ENCODE measurements at places on chromosomes 2 and 18.

DNA sequence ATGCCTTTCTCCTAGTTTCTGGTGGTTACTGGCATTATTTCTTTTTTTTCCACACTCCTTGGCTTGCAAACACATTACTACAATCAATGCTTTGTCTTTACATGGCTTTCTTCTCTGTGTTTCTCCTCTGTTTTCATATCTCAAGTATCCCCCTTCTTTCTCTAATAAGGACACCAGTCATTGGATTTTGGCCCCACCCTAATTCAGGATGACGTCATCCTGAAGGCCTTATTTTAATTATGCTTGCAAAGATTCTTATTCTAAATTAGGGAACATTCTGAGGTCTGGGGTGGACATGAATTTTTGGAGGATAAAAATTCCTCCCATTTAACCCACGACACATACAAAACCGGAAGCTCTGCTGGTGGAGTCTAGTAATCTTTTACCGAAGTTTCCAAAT is 1556.6 kb downstream of the DPP10 start:
- no peak overlapping the region for H3K4me3 ChIP-seq
- no peaks in the 10 kb centered on the region for H3K27me3 ChIP-seq
- H3K27ac ChIP-seq: no peak overlapping the region
- no peak for DNase-seq

DNA sequence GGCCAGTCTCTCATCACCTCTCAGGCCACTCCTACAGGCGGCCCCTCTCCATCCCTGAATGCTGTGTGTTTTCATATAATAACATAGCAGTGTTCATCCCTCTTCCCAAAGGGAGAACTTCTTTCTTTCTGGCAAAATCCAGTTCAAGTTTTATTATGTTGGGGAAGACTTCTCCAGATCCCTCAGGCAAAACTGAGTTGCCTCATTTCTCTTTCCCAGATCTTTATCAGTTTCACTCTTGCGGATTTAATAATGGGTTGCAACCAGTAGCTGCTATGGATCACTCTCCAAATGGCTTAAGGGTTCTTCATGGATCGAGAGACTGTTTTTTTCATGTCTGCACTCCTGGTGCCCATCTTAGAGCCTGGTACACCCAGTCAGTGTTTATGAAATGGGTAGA is 129.9 kb downstream of the FHOD3 start:
- H3K27ac ChIP-seq: no peak overlapping the region
- no peak for DNase-seq
- no peaks in the 10 kb centered on the region for H3K27me3 ChIP-seq
- H3K36me3 ChIP-seq: no peaks in the 10 kb centered on the region

DNA sequence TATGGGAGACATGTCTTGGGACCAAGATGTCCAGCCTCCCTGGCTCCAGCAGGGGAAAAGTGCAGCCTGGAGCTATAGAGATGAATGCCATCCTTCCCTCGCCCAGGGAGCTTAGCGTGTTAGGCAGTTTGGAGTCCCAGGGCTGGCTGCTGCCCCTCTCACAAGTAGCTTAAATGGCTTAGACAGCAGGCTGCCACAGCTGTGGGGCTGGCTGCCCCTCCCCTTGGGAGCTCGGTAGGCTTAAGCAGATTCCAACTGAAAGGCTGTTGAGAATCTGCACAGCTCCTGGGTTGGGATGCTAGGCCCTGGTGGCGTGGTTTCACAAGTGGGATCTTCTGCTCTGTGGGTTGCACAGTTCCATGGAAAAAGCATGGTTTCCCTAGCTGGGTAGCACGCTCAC is 940.5 kb upstream of the DDX18 start:
- DNase-seq: no peak
- no peak overlapping the region for H3K4me3 ChIP-seq
- no peaks in the 10 kb centered on the region for H3K4me1 ChIP-seq

- no peak overlapping the region for H3K27ac ChIP-seq
- DNase-seq: peak; percentile 67
- peaks cover 39% of the 10 kb centered on the region for H3K27me3 ChIP-seq
- no peak overlapping the region for H3K4me3 ChIP-seq
- H3K36me3 ChIP-seq: no peaks in the 10 kb centered on the region
Observed at GRCh38 chr2:29920130-29920577, 1.2 kb downstream of the ALK start.

DNA sequence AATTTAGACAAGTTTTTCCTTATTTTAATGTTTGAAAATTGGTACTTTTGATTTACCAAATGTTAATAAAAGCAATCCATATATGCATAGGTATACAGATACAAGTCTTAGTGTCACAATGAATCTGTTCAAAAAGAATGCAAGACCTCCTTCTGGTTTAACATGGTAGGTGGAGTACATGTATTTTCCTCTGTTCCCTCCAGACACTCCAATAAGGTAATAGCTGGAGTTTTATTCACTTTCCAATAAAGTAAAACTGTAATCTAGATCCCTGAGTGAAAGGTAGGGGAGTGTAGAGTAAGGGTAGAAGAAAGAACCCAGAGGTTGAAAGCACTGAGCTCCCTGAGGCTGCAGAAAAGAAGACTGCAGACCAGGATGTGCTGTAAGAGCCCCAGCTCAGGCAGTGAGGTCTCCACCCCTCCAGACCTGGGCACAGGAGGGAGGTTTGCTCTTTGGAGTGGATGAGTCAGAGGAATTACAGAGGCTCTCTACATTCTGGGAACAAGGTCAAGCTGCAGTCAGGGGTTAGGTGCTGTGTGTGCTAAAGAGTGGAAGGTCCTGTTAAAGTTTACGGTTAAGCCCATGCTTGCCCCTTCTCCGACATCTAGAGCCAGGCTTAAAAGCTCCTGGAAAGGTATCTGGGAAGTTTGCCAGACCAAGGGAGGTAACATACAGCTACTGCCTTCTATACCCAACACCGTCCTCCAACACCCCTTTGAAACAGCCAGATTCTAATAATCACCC is 27.6 kb upstream of the STAT1 start:
- H3K36me3 ChIP-seq: peaks cover 34% of the 10 kb centered on the region
- H3K27me3 ChIP-seq: no peaks in the 10 kb centered on the region
- H3K4me3 ChIP-seq: no peak overlapping the region
- H3K4me1 ChIP-seq: no peaks in the 10 kb centered on the region

DNA sequence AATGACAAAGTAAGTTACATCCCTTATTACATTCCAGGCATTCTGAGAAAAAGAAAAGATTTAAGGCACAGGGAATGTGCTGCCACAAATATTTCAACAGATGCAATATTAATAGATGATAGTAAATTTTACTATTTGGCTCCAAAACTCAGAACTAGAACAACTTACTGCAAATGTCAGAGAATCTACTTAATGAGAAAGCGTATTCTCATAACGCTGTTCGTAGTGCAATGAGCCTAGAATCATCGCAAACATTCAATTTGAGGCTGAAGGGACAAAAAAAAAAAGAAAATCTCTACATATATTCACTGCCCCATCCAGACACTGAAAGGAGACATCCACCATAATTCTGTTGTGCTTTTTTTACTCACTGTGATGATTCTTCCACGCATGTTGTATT is 272.1 kb upstream of the DOK6 start:
- no peaks in the 10 kb centered on the region for H3K27me3 ChIP-seq
- no peak overlapping the region for H3K27ac ChIP-seq
- no peaks in the 10 kb centered on the region for H3K36me3 ChIP-seq
- no peak overlapping the region for H3K4me3 ChIP-seq
- no peak for DNase-seq

DNA sequence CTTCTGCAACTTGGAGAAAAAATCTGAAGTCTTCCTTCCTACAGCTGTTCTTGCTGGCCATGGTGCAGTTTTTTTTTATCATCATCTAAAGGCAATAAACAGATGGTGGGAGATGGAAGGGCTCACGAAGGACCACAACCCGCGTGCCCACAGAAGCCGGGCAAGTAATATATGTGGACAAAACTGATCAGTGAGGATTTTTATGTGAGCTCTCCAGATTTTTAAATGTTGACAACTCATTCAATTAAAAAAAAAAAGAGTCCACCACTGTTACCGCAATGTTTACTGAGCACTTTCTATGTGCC is 55.9 kb upstream of the CREB1 start:
- no peak overlapping the region for H3K4me3 ChIP-seq
- DNase-seq: no peak
- H3K4me1 ChIP-seq: peaks cover under 1% of the 10 kb centered on the region
- H3K27ac ChIP-seq: no peak overlapping the region
- H3K36me3 ChIP-seq: no peaks in the 10 kb centered on the region

DNA sequence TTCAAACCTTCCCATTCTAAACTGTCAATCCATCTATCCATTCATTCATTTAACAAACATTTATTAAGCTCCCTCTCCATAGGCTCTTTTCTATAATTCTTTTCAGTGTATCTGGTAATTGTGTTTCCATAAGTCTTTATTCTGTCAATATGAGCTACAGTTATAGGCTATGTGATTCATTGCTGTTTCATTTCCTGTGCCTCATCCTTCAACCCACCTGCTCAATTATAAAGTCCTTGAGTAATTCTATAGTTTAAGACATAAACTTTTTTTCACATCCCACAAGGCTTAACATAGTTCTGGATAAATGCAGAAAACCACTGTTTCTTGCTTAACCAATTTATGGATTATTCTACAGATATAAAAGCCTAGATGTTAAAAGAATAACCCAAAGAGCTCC is 84.2 kb upstream of the PIK3C3 start:
- H3K4me1 ChIP-seq: no peaks in the 10 kb centered on the region
- H3K27me3 ChIP-seq: no peaks in the 10 kb centered on the region
- H3K36me3 ChIP-seq: no peaks in the 10 kb centered on the region
- no peak overlapping the region for H3K27ac ChIP-seq

DNA sequence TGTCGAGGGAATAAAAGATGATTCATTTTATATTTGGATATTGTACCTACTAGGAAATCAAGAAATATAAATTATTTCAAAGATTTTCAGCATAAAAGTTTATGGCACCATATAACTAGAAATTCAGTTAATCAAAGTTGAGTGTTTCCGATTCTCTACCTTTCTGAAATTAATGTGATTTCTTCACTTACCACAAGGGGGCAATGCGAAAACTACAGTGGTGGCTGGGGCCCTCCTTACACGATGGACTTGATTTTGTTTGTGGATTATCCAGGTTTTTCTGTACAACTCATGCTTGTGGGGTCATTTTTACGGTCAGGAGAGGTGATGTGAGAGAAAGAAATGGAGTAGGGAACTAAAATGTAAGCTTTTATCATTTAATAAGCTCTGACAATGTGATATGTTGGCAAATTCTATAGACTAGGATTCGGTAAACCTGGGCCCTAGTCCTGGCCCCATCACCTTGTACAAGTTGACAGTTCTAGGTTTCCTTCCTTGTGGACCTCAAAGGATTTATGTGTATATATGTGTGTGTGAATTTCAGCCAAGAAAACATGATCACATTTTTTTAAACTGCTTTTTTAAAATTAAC is 47.6 kb downstream of the G6PC2 start:
- H3K36me3 ChIP-seq: no peaks in the 10 kb centered on the region
- no peaks in the 10 kb centered on the region for H3K27me3 ChIP-seq
- DNase-seq: no peak
- no peak overlapping the region for H3K27ac ChIP-seq
- no peaks in the 10 kb centered on the region for H3K4me1 ChIP-seq

DNA sequence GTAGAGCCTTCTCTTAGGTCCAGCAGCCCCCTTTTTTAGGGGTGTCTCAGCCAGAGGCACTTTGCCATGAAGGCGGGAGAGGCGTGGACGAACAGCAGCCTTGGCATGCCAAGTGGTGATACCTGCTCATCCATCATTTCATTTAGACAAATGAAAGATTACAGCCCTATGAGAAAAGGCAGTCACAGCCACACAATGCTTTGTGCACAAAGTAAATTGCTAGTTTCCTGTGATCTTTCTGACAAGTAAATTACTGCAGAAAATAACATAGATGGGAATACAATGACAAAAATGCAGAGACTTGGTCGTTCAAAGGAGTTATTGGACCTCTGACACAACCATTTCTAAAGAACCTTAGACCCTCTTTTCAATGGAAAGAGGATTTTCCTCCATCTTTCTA is 94.9 kb downstream of the RND3 start:
- DNase-seq: no peak
- H3K27ac ChIP-seq: no peak overlapping the region
- no peak overlapping the region for H3K4me3 ChIP-seq
- no peaks in the 10 kb centered on the region for H3K36me3 ChIP-seq

DNA sequence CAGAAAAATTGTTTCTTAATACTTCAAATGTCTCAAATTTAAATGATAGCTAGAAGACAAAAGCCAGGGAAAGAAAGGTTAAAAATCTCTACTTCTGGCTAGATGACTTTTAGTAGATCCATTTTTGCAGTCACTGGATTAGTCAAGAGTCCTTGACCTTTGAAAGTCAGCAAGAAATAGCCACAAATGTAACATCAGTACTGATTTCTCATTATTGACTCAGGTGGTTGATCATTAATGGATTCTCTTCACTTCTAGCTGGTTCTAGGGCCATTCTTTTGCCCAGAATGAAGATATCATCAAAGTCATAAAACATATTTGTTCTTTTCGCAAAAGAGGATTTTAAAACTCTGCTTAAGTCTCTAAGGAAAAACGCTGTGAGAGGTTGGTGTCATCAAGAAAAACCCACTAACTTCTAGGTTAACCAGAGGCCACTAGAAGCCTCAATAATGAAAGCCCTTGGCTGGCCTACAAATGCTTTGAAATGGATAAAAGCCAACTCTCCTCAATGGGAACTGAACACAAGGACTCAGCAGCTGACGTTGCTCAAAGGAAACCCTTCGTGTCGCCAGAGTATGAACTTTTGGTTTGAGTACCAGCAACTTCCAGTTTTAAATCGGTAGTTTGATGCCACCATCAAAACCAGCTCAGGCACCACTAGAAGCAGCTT is 66.3 kb downstream of the IRS1 start:
- no peaks in the 10 kb centered on the region for H3K36me3 ChIP-seq
- H3K4me1 ChIP-seq: no peaks in the 10 kb centered on the region
- no peak overlapping the region for H3K27ac ChIP-seq
- DNase-seq: no peak
- H3K27me3 ChIP-seq: no peaks in the 10 kb centered on the region
- H3K4me3 ChIP-seq: no peak overlapping the region

DNA sequence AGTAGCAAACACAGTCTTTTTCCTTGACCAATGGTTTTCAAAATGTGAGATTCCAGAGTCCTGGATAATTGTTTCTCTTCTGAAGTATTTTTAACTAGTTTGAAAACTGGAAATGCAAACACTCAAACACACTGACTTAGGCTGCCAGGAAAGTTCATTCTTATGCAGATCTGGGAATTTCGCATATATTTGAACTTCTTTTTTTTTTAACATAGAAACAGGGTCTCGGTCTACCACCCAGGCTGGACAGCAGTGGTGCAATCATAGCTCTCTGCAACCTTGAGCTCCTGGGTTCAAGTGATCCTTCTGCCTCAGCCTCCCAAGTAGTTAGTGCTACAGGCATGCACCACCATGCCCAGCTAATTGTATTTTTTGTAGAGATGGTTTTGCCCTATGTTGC is 79.6 kb downstream of the DYM start:
- no peak for DNase-seq
- no peaks in the 10 kb centered on the region for H3K36me3 ChIP-seq
- no peaks in the 10 kb centered on the region for H3K27me3 ChIP-seq
- H3K27ac ChIP-seq: no peak overlapping the region

- H3K4me3 ChIP-seq: no peak within 1 kb of the TSS
- no peaks in the 10 kb centered on the region for H3K27me3 ChIP-seq
- no peak for DNase-seq
Observed at GRCh38 chr2:218418717-218419458, at the start of gene VIL1. Gene VIL1, plus strand, starts transcription at chr2:218419123. Its CDS starts 4,656 bp downstream, at chr2:218423779.
